CD4-positive, CD25-positive, alpha-beta regulatory T cell (primary cell): ENCODE measurements at places on chromosomes 12 and 14.

DNA sequence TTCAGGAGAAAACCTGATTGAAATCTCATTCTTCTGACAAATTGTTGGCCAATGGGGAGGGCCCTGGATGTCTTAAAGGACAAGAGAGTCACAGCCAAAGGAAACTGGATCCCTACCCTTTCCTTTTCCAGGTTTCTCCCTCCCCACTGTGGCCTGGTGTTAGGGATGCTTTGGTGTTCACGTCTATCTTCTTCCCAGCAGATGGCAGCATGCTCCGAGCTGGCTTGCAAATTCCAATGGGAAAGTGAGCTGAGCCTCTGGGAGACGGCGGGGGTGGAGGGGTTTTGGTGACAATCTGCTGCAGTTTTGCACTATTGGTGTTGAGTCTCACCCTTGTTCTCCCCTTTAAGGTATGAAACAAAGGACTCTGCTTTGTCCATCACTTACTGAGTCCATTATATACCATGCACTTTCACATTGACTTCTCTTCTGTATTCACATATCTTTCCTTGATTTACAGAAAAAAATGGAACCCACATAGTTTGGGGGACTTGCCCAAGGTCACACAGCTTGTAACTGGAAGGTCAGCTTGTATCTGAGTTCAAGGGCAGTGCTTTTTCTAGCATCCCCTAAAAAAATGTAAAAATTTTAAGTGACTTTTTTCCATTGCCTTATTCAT is 39.3 kb downstream of the CCDC177 start:
- no peak for DNase-seq

GRCh38 chr12:129863938-129864337 is 39.9 kb downstream of the TMEM132D start:
- DNase-seq = no peak

DNA sequence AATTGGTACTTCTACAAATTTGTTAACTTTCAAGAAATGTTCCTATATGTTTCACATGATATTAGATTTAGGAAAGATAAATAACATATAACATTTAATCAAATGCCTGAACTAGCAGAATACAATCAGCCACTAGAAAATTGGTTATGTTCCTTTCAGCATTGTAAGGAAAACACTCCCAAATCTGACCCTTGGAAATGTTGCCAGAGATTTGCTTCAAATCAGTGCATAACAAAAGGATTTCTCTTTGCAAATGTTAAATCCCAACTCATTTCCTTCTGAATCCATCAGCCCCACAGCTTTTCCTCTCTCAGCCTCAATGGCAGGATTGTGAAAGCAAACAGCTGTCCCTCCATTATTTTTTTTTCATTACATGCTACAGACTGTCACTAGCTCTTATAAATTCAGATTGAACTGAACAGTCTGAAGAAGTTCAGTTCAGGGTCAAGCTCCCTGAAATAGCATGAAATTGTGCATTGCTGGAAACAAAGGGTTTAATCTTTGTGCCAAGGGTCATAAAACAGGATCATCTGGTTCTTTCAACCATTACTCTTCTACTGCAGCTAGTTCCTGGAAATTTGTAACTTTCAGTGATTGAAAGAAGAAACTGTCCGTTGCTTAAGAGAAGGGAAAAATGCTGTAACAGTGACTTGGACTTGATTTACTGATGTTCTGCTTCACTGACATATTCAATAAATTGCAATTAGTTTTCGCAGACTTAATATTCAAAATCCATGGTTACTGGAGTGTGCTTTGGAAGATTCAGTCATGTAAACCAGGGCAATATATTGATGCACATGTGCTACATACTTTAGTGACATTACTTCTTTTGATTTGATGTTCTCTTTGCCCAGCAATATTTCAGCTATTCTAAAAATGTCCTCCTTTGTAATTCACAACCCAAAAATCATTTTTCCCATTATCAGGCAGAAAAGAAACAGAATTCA is 246.4 kb downstream of the RPL10L start:
- no peak for DNase-seq

- no peak for DNase-seq
Observed at GRCh38 chr12:123529686-123530085, 3.8 kb downstream of the RILPL1 start.

GRCh38 chr12:15550793-15551192 is 228.5 kb downstream of the PTPRO start:
- no peak for DNase-seq

DNA sequence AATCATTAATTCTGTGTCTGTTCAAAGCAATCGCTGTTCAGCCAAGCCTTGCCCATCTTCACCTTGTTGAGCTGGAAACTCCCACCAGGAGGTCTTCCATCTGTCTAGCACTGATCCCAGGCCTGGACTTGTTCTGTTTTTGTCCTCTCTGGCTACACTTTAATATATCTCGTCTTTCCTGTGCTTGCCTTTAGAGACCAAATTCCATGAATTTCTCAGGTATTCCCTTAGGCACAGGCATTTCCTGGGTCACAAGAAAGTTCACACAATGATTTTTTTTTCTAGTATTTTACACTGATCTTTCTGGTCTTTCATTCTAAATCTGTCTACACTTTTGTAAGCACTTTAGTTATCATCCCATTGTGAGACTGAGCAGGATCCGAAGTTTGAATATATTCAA is 116.4 kb upstream of the CCND2 start:
- DNase-seq = no peak

GRCh38 chr12:67958187-67958586 is 31.1 kb upstream of the IFNG-AS1 start:
- DNase-seq = no peak

- DNase-seq = no peak
Observed at GRCh38 chr12:90972226-90972625, 17.2 kb upstream of the CCER1 start.

- no peak for DNase-seq
Observed at GRCh38 chr14:95395098-95395737, 75.5 kb upstream of the CLMN start.

DNA sequence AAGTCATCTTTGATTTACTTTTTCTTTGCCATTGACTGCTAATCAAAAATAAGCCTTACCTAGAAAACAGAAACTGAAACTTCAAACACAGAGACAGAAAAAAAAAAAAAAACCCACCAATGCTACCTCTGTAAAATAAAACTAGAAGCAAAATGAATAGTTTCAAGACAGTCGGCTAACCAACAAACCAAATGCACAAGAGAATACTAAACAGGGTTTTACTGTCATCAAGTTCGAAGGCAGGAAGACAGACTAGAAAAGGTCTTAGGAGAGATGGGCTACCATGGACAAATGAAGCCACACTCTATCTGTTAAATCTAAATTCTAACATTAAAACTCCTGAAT is 59.5 kb downstream of the SEL1L start:
- DNase-seq = peak; percentile 81

DNA sequence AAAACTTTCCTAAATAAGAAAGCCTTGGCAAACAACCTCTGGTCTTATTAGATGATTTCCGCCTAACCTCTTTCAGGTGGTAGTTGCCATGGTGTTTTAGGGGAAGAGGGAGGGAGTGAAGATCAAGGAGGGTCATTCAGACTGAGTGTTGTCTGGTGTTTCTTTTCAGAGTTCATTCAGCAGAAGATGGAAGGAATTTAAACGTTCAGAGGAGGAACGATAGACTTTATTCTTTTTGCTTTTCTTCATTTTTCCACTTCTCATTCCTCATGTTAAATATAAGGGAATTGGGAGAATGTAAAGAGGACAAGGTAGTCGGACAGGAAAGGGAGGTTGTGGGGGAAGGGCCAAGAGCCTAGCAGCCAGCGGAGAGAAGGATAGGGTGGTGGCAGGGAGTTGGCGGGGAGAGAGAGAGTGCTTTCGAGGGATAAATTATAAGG is 17.4 kb upstream of the SALL2 start:
- no peak for DNase-seq

DNA sequence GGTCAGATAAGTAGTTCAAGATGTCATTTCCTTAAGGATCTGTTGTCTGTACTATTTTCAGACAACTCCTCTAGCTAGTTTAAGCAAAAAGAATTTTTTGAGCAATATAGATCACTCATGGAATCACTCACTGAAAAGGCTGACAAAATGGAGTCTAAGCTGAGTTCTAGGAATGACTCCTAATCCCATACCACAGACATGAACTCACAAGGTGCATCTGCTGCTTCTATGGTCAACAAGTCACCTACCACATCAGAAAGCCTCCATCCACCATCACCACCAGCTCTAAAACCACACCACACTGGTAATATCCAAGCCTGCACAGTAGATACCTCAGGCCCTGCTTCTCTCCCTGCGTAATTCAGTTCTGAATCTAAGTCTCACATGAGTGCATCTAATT is 33.0 kb downstream of the PWP1 start:
- no peak for DNase-seq

GRCh38 chr12:77072833-77073495 is 7.6 kb upstream of the E2F7 start:
- DNase-seq = no peak

DNA sequence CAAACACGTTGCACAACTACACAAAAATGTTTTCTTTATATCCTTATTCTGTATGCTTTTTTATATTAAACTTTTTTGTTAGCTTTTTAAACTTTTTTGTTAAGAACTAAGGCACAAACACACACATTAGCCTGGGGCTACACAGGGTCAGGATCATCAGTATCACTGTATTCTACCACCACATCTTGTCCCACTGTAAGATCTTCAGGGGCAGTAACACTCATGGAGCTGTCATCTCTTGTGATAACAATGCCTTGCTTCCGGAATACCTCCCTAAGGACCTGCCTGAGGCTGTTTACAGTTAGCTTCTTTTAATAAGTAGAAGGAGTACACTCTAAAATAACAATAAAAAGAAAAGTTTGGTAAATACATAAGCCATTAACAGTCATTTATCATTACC is 42.2 kb downstream of the PLEKHA5 start:
- DNase-seq = no peak

GRCh38 chr12:77722536-77722935 is 108.2 kb upstream of the NAV3 start:
- DNase-seq = no peak

GRCh38 chr12:123767613-123768012 is 5.5 kb downstream of the DNAH10 start:
- no peak for DNase-seq

DNA sequence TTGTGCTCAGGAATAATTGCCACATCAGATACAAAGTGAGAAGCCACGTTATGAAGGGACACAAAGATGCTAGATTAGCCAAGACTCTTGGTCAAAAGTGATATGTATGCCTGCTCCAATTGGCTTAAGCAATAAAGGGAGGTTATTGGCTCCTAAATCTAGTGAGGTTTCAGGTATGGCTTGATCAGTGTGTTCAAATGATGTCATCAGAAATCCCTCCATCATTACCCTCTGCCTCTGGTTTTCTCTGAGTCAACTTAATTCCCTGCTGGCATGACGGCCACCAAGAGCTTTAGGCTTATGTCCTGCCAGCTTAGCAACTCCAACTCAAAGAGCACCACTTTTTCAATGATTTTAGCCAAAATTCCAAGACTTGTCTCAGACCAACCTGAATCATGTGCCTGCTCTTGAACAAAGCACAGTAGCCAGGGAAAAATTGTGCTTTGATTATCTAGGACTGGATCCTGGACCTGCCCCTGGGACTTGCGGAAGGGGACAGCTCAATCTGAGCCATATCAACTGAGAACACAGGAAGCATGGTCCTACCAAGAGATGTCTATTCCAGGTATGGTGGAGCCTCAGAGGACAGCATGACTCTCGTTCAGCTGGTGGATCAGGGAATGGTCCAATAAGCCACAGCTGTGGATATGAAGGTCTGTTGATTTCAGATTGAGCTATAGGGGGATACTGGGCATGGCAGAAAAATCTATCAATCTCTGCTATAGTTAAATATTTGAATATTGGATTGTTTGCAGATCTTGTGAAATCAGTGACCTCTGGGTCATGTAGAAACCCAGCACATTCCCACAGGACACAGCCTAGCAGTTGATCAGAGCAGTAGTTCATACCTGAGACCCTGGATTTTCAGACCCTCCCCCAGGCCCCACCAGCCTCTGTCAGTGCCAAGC is 16.1 kb upstream of the P2RX7 start:
- DNase-seq = no peak

- DNase-seq = no peak
Observed at GRCh38 chr12:14972816-14973215, at the start of gene PDE6H. Gene PDE6H, plus strand, starts transcription at chr12:14973042. Its CDS starts 4,971 bp downstream, at chr12:14978013.

GRCh38 chr14:51682411-51682810 is 30.7 kb downstream of the FRMD6 start:
- no peak for DNase-seq

GRCh38 chr12:25570418-25570817 is 17.3 kb upstream of the LMNTD1 start:
- no peak for DNase-seq

DNA sequence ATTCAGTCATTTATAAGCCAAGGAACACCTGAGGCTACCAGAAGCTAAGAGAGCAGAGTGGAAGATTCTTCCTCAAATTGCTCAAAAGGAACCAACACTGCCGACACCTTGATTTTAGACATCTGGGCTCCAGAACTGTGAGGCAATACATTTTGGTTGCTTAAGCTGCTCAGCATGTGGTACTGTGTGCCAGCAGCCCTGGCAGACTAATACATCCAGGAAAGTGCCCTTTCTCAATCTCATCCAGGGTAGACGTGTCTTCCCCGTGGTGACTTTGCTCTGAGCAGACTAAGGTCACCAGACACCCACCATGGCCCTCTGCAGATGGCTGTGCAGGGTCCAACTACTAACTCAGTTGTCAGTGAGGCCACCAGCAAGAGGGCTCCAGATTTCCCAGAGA is 122.8 kb downstream of the VRK1 start:
- DNase-seq = no peak

DNA sequence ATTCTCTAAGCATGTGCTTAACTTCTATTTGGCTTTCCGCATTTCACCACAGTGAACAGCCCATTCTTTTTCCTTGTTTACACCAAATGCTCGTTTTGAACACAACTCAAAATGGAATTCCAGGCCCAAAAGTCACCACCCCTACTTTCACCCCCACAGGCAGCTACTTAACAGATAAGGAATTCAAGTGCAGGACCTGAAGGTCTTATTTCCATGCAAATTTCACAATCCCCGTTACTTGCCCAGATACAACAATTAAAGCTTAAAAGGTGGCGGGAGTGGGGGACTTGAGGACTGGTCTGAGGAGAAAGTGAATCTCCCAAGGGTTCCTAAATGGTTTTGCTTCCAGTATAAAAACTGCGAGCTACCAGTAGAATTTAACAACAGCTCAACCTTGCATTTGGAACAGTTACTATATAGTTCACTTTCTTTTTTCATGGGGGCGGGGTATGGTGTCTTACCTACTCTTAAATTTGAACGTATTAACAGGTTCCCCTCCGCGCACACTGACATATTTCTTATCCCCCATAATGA is 3.7 kb downstream of the USP44 start:
- peak; percentile 35 for DNase-seq

DNA sequence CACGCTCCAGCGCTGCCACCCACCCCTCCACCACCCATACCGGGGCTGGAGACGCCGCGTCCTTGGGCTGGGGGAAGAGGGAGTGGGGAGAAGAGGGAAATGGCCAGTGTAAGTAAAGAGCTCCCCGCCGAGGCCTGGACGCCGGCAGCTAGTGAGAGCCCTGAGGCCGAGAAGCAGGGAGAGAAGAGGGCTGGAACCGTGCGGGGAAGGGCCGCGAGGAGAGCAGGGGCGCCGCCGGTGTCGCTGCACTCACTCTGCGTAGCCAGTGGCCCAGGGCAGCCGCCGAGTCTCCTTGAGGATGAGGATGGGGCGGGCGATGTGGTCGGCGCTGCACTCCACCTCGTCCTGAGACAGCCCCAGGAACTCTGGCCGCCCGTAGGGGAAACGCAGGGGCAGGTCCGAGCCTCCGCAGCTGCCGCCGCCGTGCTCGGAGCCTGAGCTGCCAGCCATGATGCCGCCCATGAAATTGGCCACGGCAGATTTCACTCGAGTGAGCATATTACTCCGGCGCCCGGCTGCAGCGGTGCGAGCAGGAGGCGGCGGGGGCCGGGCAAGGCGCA is 631 bp downstream of the PPM1H start:
- DNase-seq = peak; percentile 1
